Stimulated activated CD4-positive, alpha-beta T cell treated with anti-CD3 and anti-CD28 coated beads, Interleukin-12 subunit alpha, Interleukin-12 subunit beta, amount 100 ng/mL, for 48 hours (primary cell): ENCODE measurements at places on chromosomes 16 and 17.

GRCh38 chr17:15361151-15361550 lies 19.8 kb upstream of the TEKT3 start:
- no peak for DNase-seq

GRCh38 chr17:77738751-77739531 lies 219.6 kb upstream of the TNRC6C start:
- no peak for DNase-seq

GRCh38 chr16:71338193-71338592 lies 20.3 kb upstream of the CALB2 start:
- DNase-seq: no peak

DNA sequence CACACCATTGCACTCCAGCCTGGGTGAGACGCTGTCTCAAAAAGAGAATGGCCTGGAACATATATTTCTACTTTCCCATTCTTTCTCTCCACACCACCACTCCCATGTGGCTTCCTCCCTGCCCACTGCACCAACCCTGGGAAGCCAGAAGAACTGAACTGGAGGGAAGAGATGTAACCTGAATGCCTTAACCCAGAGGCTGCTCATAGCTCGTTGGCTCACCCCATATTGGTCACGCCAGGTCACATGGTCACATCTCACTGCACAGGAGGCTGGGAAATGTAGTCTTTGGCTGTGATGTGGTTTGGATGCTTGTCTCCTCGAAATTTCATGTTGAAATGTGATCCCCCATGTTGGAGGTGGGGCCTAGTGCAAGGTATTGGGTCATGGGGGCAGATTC lies 5.9 kb upstream of the DNAH17 start:
- no peak for DNase-seq

GRCh38 chr16:9545522-9546437 lies 454.3 kb downstream of the HAPSTR1 start:
- DNase-seq: no peak

- no peak for DNase-seq
Measured at GRCh38 chr16:13332713-13333255, 431.4 kb downstream of the SHISA9 start.

DNA sequence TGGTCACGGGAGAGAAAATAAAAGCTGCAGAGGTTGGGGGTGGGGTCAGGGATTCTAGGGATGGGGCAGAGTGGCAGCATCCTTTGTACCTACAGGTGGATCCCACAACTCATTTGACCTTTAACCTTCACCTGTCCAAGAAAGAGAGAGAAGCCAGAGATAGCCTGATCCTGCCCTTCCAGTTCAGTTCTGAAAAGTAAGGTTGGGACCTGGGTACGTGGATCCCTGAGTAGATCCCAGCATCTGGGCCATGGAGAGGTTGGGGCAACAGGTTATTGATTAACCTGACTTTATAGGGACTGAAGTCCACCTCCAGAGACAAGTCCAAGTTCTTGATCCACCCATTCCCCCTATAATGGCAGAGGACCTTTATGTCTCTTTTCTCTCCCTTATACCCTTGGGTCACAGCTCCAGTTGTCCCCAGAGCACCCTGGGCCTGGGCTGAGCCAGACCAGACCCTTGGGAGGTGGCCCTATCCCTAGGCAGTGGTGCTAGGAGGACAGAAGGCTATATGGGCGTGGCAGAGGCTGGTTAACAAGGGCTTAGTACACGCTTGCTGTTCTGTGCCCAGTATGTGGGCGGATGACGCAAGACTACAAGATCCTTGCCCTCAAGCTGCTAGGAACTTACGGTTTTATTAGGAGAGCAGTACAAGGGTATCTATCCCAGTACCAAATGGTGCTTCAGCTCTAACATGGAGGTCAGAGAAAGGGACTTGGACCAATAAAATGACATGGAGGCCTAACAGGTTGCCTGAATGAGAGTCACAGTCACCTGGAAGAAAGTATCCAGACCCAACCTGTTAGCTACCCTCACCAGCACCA lies 3.3 kb downstream of the CLDN7 start:
- DNase-seq: no peak

DNA sequence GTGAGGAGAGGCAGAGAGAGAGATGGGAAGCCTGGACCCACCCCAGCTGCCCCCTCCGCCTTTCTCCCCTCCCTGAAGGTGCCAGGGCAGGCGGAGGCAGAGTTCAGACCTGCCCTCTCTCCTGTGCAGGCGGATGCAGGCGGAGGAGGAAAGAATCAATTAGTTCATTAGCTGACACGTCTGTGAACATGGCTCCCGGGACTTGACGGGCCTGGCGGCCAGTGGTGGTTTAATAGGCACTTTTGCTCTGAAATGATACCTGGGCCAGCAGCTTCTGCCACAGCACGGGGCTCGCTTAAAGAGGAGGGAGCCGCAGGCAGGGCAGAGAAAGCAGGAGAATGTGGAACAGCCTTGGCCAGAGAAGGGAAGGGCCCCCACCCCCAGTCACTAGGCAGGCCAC lies 98.1 kb downstream of the SDK2 start:
- DNase-seq: no peak

GRCh38 chr17:70137451-70138230 lies 31.7 kb upstream of the KCNJ2 start:
- DNase-seq: peak; percentile 17

DNA sequence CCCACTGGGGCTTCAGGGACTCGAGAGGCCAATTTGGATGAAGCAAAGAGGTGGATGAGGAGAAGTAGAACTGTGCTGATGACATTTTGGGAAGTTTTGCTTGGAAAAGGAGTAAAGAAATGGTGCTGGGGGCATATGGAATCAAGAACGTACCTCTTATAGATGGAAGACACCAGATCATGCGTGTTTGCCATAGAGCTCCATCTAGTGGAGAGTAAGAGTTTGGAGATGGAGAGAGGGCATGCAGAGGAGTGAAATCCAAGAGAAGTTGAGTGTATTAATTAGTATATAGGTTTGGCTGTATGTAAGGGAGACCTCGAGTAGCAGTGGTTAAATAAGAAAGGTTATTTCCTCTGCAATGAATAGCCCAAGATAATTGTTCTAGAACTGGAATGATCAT lies 56.0 kb downstream of the SHISA6 start:
- no peak for DNase-seq

DNA sequence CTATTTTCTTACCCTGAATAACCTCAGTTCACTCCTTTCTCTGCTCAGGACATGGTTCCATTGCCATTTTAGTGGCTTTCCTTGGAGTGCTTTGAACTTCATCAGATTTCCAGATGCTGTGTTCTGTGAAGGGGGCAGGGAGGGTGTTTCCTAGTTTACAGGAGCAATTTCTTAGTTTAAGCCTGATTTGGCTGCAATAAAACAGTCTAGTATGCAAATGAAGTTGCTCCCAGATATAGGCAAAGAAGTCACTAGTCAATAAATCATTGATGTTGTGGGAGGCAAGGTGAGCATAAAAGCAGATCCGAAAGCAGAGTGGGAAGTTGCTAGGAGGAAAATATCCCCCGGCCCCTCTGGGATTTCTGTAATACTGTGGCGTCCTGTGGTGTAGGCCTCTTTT lies 202.3 kb downstream of the HS3ST4 start:
- no peak for DNase-seq

DNA sequence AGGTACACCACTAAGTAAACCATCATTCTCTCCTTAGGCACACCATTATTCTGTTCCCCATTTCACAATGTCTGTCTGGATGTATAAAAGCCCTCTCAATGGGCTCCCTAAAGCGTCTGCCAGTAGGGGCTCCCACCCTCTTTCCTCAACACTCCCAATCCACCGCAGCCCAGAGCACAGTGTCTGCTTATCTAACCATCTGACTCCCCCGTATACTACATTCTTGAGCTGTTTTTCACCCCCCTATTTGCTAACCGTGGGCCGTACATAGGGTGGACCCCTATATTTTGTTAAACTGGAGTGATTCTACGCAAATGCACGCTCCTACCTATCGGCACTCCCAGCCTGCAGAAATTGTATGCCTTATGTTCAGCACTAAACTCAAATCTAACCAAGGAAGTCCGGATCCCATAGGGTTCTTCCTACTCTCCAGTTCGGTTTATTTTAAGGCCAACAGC lies 685 bp upstream of the PSMD3 start:
- DNase-seq: peak; percentile 10

GRCh38 chr17:76076765-76077583 lies 2.0 kb upstream of the ZACN start:
- DNase-seq: no peak

DNA sequence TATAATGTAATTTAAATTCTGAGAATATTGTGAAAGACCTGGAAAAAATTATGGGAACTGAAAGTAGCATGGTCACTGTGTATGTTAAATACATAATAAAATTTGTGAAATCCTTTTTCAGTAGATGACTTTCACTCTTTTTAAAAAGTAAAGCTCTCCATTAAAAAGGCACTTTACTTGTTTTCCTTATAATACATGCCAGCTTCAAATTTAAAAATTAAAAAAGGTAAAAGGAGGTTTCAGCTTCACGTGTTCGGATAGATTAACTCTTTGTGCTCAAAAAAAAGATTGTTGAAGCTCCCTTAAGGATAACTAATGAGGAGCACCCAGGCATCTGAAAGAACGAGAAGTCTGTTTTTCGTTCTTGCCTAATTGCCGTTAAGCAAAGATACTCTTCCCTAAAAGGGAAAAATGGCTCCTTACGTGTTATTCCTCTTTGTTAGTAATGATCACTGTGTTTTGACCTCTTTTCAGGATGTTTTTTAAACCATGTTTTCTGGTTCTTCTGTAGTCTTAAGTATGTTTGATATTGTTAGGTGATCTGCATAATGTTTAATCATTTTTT lies 87.8 kb downstream of the TUBD1 start:
- DNase-seq: no peak

DNA sequence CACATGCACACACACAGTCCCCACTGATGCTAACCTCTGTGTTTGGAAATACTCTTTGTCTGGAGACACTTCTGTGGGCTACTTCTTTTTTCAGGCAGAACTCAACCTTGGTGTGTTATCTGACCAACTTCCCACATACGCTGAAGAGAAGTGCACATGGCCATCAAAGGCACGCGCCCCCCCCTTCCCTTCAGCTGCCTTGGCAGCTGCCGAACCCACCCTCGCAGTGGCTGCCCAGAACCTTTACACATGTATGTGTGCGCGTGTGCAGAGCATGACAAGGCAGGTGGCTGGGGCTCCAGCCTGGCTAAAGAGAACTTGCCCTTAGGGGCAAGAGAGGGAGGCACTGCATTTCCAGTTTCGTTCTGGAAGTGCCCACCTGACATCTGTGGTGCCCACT lies 3.9 kb downstream of the RAPGEFL1 start:
- DNase-seq: no peak

DNA sequence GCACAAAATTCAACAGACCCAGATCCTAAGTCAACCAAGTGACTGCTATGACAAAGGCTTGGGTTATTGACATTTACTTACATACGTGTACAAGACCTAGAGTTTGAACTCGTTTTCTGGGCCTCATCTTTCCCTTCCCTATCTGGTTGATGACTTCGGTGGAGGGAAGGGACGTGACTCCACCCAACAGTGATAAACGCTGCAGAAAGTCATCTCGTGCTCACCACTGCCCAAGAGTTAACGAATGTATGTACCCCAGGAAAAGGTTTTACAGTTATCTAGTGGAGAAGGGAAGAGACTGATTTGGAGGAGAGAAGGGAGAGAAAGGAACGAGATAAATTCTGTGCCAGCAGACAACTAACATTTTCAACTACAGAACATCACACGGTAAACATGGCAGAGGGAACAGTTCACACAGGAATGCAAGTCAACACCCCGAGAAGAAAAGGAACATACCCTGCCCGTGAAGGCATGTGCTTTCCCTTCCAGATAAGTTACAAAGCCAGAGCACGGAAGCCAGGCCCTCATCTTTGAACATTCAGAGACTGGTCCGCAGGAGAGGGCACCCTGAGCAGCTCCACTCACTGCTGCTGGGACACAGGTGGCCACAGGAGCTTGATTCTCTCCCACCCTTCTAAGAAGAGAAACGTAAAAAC lies 13.9 kb upstream of the CYTH1 start:
- DNase-seq: no peak

DNA sequence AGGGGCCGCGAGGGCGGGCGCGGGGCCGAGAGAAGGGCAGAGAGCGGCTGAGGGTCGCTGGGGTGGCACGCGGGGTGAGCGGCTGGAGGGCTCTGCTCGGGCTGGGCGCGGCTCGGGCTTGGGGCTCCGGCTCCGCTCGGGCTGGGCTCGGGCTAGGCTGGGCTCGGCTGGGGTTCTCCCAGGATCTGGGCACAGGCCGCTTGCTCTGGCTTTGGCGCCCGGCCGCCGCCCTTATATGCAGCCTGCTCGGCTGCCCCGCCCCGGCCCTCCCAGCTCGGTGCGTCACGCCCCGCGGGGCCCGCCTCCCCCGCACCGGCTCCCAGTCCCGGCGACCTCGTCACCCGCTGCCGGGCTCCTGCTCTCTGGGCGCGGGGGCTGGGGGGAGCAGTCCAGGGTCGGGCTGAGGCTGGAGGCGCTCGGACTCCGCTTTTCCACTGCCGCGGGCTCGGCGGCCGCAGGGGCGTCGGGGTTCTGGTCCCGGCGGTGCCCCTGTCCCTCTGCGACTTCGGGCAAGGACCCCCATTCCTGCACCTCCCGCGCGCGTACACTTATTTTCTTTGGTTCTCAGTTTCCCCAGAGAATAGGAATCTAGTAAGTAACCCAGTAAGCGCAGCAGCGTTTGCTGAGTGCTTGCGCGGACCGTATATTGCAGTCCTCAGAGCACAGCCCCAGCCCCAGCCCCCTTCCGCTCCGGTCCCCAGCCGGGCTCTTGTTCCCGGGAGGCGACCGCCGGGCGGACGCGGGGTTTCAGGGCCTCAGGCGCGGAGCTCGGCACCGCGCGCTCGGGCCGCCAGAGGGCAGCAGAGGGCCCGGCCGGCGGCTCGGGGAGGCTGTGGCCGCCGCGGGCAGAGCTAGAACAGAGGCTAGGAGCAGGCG lies at the start of gene RASD1:
Gene RASD1, minus strand, starts transcription at position 207 of the 876 bp plus-strand sequence. CDS start 214 bp downstream, outside the sequence.
- peak; percentile 67 for DNase-seq

DNA sequence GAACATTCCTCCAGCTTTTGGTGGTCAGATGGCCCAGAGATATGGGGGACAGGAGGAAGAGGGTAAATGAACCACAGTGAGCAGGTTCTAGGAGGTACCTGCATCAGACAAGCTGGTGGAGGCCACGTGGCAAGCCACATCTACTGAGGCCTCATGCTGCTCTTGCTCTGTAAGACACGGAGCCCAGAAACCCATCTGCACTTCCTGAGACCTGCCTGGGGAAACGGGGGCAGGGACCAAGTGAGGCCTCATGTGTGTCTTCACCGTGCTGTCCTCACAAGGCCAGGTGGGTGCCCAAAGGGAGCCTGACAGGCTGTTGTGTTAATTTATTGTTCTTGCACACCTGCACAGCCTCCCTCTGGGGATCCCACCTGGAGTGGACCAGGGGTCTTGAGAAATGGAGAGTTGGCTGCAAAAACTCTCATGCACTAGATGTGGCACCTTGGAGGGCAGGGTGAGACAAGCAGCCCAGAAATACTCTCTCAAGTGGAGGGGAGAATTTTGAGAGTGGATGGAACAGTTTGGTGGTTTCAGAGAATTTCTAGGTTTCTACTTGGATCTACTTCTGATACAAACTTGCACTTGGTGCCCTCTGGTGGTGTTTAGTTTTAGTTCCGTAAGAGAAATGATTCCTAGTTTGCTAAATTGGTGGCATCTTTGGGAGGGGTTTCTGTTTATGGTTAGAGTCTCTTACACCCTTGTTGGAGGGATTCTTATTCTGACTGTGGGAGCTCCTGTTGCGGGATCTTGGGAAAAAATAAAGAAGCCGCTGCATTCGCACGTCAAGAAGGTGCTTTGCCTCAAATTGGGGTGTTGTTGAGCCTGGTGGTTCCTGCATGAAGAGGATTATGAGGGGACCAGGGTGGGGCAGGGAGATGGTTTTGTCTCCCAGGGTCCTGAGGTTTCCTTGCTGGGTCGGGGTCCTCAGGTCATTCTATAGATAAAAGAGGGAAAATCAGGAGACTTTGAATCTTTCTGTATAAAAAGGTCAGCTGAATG lies 47.5 kb downstream of the SLC6A2 start:
- DNase-seq: peak; percentile 9

GRCh38 chr17:80732268-80732667 lies 187.6 kb downstream of the RPTOR start:
- no peak for DNase-seq
